ENCODE measurements at places on chromosomes 11 and 22.
A peak's percentile ranks its signal among the peaks of the same experiment; 100 is the strongest.

DNA sequence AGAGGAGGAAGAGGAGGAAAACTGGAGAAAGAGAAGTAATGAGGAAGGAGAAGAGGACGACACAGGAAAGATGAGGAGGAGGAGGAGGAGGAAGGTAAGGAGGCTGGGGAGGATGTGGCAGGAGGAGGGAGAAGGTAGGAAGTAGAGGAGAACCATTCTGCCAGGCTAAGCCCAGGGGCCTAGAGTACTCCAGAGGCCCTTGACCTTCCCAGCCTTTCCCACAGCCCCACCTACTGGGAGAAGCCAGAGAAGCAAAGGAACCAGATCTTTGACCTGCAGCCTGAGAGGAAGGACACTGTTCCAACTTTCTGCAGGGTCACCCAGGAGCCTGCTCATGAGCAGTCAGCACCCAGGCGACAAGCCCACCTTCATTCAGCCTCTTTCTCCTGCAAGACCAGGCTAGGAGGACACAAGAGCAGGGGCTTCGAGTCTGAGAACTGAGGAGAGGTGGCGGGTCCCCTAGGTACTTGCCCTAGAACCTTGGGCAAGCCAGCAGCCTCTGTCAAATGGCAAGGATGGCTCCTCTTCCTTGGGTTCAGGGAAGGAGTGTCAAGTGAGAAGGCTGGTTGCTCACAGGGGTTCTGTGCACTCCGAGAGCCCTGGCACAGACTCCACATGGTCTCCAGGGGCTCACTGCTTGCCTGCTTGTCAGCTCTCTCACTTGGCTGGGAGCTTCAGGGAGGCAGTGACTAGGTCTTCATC is 27.9 kb upstream of the OAF start:
- no peak for DNase-seq

DNA sequence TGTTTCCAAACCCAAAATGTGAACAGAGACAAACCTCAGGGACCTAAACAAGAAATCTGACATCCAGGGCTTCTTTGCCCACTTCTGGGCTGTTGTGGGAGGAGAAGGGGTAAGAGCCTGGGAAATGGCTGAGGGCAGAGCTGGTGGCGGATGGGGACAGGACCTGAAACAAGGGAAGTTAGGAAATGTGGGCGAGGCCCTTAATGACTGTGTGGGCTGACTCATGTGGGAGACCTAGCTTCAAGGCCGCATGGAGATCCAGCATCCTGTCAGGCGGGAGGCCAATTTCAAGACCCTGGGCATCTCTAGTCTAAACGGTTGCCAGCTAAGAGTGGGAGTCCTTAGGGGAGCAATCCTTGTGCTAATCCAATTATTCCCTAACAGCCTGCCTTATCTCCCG is 2.1 kb upstream of the OAF start:
- no peak for DNase-seq

- DNase-seq: no peak
Observed at GRCh38 chr11:111393096-111393495, 14.0 kb upstream of the POU2AF1 start.

DNA sequence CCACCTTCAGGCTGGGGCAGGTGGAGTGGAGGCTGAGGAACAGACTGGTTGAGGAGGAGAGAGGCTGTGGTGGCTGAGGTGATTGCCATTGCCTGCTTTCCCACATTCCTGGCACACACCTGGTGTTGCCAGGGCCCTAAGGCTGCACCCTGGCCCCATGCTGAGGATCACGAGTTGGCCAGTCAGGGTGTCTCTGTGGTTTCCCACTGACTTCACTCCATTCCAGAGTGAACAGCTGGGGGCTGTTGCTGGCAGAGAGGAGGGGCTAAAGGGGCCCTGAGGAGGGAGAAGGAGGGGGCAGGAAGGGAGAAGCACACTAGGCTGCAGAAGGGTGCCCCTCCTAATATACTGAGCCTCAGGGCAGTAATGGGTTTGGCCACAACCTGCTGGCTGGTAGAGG is 1.8 kb downstream of the TMEM86A start:
- DNase-seq: no peak

DNA sequence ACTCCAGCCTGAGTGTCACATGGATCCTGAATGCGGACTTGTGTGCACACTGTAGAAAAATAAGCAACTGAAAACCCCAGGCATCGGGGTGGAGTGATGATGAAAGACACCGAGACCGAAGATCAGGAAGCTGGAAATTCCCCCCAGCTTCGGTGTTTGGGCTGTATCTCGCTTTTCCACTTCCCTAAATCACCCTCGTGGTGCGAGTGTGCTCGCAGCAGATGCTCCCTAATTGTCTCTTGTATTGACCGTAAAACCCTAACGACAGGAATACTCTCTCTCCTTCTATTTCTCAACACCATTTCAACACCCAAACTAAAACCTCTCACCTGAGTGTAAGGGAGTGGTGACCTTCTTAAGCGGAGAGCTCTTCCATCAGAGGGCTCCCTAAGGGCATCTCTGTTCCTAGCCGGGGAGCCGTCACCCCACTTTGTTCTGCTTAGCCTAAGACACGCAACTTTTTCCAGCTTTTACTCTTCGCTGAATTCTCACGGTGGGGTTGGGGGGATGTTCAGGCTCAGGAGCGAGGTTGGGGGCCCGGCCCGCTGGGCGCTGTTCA is 635 bp upstream of the GRK3 start:
- DNase-seq: no peak

- no peak for DNase-seq
Observed at GRCh38 chr11:2098691-2099515, 40.3 kb downstream of the IGF2 start.

DNA sequence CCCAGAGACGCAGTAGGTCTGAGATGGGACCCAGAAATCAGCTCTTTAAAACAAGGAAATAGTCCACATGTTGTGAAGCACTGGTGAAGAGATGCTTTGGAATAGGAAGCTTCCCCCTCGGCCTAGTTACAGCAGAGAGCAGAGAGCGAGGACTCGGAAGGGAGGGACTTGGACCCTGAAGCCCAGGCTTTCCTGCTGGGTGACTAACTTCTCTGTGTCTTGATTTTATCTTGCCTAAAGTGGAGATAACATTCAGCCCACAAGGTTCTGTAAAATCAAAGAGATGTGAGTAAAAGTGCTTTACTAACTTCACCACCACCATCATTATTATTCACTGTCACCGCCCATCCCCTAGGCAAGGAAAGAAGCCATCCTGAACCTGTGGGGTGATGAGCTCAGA is 58.4 kb downstream of the THAP12 start:
- no peak for DNase-seq

- DNase-seq: no peak
Observed at GRCh38 chr11:30707110-30707509, 121.0 kb upstream of the MPPED2 start.

DNA sequence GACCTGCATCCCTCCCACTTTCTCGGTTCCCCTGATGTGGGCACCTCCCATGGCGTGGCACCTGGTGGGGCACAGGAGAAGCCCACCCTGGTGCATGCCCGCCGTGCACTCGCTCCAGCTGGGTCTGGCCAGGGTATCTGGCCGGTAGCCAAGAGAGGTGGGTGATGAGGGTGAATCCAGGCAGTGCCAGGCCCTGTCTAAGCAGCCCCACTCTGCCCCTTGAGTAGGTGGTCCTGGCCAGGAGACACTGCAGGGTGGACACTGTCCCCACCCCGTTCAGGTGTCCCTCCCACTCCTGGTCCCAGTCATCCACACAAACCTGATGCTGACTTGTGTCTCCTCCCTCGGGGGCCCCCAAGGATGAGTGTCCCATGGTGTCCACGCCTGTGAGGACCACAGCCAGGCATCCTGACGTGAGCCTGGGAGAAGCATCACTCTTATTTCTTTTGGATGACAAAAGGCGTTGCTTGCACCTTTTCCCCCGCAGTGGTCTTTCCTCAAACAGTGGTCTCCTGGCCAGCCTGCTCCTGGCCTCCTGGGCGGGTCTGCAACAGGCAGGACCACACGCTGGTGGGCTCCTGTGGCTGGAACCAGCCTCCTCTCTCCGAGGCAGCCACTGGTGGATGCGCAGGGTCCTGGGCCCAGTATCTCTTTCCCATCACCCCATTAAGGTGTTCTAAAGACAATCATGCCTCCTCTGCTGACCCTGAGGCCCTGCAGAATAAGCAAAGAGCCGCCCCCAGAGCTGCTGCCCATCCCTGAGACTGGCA is 922.3 kb downstream of the BRD1 start:
- DNase-seq: no peak

DNA sequence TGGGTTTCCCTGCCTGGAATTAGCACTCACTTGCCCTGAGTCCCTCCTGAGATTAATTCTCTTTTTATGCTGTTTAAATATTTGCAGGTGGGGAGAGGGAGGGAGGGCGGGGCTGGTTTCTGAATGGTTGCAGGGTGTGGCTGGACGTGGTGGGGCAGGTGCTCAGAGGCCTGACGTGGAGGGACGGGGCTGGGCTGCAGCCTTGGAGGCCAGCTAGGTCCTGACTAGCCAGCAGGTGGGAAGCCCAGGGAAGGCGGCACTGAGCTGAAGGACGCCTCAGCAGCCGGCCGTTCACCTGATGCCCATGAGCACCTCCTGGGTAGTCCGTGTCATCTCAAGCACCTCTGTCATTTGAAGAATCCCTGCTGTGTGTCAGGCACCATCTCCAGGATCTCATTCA is 21.3 kb downstream of the SGSM1 start:
- no peak for DNase-seq

GRCh38 chr11:116691771-116692177 is 81.0 kb downstream of the BUD13 start:
- peak; percentile 17 for DNase-seq

DNA sequence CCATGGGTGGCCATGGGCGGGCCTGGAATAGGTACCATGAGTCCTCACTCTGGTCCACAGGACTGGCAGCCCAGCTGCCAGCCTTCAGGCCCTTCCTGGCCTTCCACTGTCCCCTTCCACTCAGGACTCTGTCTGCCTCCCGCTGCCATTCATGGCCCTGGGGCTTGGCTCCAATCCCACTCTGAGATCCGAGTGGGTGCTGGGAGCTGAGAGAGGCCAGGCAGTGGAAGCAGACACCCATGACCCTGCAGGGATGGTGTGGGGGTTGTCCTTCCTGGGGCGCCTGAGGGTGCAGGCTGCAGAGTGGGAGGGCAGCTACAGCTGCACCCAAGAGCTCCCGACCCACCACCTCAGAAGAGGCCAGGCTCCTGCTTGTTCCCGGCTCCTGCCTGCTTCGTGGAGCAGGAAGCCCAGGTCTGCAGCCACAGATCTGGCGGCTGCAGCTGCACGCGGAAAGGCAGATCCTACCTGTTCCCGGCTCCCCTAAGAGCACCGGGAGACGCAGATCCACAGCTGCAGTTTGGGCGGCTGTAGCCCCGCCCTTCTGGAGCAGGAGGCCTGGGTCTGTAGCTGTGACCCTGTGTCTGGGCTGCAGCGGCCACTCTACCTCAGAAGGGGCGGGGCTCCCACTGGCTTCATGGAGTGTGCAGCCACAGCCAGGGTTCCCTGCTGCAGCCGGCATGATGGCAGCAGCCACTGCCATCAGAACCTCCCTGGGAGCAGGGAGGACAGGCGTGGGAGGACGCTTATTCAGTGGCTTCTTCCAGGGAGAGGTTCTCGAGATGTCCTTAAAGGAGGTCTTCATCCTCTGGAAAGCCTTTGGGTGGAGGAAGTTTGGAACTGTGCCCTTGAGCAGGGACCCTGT is 27.5 kb downstream of the IGHMBP2 start:
- DNase-seq: no peak

DNA sequence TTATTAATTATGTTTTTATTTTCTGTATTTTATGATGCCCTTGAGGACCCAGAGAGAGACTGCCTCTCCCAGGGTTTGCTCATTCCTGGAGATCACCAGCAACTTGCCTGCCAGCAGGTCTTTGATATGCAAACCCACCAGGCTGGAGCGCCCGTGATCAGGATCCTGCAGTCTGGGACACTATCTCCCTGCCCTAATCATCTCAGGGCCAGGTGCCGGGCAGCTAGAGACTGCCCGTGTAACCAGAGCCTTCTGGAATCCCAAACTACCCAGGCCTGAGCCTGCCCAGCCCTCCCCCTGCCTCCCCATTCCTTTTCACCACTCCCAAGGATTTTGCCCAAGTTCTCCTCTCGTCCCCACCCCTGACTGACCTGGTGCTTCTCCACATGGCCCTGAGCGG is 52.2 kb upstream of the B3GAT1 start:
- DNase-seq: no peak

DNA sequence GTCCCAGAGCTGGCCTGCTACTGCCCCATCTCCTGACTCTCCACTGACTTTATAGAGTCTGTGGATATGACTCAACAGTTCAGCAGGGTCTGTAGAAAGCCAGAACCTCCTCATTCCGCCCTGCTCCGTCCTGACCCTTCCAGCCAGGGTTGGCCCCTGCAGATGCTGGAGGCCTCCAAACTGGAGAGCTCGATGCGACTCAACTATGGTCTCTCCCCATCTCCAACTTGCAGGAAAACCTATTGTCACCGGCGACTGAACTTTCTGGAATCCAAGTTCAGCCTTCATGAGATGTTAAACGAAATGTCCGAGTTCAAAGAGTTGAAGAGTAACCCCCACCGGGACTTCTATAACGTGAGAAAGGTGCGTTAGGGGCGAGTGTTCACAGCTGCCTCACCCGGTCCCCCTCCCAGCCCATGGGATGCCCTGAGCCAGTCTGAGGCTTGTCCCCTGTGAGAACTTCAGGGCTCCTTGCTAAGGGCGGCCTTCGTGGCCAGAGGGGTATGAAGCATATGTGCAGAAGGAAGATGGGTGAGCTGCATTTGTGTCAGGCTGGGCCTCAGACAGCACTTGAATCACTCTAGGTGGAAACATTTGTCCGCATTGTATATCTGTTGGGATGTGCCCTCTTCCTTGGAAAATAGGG is 32.1 kb downstream of the AMPD3 start:
- no peak for DNase-seq

DNA sequence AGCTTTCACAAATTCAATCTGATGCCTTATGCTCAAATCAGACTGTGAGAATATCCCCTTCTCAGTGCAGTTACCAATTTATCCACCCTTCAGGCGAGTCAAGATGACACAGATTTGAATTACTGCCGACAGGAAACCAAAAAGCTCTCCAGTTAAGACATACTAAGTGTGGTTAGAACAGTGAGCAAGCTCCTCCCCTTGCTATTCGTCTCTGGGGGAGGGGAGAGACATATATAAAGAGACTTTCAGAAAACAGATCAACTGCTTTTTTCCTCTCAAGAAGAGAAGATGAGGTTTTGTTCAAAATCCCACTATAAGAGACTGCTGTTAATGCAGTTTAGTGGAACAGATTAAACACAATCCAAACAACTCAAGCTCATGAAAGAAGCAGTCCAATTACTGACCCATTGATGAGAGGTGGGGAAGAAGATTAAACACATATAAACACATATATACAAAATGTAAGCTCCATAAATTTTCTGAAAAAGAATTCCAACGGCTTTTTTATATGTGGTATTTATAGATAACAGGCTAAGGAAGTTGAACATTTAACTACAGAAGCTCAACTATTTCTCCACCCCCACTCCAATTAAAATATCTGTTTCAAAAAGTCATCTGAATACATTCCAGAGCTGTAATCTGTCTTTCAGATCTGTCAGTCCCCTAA is 102.7 kb downstream of the MRTFA start:
- no peak for DNase-seq

Measured in activated CD4-positive, CD25-positive, alpha-beta regulatory T cell (primary cell).